Dorsolateral prefrontal cortex (tissue), 122 donors: ENCODE measurements at places on chromosomes 11 and 22.

DNA sequence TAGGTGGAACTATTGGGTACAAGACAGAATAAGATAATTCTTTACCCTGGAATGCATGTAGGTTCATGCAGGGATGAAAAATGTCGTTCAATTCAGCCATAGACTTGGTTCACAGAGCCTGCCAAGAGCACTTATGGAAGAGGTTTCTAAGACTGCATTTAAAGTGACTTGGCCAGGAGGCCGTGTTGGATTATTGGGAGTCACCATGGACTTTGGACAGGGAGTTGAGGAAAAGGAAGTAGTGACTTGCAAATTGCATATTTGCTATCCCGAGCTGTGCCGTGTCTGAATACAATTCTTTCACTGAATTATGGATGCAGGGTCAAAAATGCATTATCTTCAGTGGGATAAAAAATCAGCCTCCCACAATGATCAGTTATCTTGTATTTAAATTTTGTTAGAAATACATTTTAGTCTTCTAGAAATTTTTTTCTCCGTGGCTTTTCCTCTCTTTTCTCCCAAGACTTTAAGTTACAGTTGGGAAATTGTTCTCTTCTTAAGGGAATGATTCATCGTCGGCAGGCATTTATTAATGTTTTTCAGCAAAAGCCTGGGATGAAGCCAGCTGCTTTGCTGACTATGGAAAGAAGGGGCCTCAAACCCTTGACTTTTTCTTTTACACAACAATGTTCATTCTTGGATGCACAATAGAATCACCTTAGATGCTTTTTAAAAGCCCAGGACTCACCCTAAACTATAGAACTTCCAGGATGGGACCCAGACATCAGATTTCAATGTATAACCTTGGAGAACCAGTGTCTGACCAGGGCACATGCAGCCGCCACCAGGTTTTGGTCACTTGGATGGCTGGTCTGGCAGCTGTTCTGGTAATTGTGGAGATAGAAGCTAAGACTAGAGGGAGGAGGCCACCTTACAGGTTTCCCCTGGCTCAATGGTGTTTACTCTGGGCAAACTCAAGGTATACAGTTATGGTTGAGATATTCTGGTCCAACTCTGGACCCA, 70.8 kb downstream of the FAT3 start:
- DNase-seq: no peak

DNA sequence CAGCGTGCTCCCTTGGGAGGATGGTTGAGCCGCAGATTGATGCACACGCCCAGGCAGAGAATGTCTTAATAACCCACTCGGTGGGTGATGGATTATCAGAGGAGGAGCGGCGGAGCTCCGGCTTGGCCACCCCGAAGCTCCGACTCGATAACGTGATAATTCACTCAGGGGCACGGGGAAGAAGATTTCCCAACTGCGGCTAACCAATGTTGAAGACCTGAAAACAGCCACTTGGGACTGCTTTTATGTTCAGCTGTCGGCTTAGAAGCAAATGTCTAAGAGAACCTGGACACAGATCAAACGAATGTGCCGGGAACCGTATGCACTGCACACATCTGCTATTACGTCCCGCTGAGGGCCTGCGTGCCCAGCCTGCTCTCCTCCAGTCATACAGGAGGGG, 206.8 kb upstream of the CADM1 start:
- no peak for DNase-seq

DNA sequence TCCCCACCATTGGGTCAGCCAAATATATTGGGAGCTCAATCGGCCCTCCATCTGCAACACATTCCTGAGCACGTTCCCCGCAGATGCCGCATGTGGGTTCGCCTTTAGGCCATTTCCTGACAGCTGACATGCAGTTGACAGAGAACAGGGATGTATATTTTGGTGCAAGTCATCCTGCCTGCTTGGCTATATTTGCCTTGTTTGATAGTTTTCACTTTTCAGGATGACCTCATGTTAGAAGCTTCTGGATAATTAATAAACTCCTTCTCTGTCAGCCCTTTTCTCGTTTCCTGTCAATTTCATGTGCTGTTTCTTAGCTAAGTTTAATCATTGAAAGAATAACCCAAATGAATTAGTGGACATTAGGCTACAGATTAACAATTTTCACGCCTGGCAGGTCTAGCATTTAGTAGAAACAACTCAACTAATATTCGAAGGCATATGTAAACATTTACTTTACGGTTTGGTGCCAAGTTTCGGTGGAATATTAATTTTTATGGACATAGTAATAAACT, 105.8 kb upstream of the SLC5A12 start:
- no peak for DNase-seq

- DNase-seq: no peak
Observed at GRCh38 chr11:91230647-91231046, 994.0 kb upstream of the FAT3 start.

DNA sequence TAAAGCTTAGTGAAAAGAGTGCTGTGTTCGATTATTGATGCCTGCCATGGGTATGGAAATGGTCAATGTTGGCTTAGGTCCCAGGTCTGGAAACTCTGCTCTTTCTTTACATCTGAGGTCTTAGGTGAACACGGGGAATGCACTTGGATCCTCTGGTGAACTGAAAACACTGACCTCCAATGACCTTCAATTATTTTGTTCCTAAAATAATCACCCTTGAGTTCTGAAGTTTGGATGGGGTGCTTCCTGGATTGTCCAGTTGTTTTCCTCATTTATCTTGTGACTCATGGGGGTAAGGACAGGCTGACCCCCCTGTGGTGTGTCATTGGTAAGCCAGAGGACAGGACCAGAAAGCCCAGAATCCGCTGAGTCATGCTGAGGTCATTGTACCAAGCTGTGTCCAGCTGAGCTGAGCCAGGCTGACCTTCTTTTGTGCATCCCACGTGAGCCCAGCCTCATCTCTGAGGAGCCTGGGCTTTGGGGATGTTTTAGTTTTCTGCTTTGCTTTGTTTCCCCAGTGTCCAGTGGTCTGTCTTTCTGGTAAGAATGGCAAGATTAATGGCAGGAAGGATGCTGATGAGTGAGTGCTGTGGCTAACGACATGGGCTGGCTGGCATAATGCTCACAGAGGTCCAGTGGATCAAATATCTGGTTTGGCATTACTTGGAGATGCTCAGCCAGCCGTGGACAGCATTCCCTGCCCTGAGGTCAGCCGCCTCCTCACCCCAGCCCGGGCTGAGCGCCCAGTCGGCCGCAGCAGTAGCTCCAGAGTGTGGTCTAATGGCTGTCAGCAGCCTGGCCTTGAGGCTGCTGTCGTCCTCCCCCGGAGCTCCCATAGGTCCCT, 35.6 kb downstream of the AMPD3 start:
- peak; percentile 94 for DNase-seq

DNA sequence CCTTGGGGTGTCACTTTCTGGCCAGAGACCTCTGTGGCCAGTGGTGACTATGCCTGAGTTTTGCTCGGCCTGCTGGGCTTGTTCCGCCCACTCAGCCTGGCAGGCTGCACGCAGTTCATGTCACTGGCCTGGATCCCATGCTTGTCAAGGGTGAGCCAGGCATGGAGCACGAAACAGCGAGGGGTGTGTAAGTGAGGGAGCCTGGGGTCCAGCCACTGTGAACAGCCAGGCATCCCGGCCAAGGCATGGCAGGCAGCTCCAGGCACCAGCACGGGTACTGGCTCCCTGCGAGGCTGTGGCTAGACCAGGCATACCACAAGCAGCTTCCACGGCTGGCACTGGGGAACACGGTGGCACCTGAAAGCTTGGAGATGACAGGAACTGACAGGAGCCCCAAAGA, 214.3 kb downstream of the LRRC4C start:
- DNase-seq: no peak

DNA sequence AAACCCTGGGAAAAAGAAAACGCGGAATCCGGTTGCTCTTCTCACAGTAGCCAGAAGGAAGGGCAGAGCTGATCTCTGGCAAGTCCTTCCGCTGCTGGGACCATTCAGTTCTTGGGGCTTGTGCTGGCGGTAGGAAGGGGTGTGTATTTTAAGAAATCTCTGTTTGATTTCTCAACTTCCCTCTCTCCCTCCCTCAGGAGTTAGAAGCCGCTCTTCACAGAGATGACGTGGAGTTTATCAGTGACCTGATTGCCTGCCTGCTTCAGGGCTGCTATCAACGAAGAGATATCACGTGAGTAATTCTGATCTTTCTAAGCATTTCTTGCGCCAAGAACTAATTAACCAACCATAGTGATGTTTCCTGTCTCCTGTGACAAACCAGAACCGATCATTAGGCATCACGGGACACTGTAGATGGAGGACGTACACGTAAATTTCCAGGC, 85.9 kb upstream of the SLC25A18 start:
- no peak for DNase-seq

GRCh38 chr11:15835788-15836411, 520.4 kb downstream of the SOX6 start:
- DNase-seq: no peak

DNA sequence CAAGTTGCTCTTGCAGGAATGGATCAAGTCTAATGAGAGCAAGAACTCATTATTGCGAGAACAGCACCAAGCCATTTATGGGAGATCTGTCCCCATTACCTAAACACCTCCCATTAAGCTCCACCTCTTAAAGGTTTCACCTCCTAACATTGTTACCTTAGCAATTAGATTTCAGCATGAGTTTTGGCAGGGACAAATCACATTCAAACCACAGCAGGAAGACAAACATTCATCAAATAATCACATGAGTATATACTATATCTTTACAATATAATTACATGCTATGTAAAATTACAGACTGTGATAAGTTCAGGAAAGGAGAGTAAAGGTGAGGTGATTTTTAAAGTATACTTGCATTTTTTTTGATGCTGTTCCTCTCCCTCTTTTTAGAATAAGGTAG, 6.6 kb upstream of the TEAD1 start:
- no peak for DNase-seq

DNA sequence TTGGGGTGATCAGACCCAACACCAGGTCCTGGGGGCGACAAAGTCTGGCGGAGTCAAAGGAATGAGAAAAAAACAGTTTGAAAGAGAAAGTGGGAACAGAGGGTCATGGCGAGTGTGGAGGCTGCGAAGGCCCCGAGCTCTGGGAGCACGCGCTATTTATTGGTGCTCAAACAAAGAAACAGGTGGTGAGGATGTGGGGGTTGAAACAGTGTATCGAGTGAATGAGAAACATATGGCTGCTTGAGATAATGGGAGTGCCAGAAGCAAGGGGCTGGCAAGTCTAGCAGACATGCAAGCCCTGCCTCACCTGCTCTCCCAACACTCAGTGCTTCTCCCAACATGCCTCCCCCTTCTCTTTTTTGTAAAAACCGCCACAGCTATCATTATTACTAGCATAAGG, 7.8 kb upstream of the DUSP18 start:
- DNase-seq: no peak

GRCh38 chr11:68347345-68347744, 35.0 kb downstream of the LRP5 start:
- DNase-seq: no peak

DNA sequence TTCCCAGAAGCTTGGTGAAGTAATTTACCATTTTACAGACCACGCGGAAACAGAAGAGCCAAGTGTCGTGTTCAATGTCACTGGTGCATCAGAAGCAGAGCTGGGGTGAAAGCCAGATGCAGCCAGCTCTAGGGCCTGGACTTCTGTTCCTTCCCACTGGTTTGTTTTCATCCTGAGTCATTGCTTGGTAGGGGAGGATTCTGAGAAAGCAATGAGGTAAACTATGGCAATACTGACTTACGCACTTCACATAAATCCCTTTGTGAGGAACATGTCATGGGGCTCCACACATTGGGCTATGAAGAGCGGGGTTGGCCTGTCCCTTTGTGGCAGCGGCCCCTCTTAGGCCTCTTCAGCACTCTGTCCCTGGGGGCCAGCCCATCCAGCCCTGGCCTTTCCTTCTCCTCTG, 52.4 kb upstream of the RBFOX2 start:
- DNase-seq: no peak

DNA sequence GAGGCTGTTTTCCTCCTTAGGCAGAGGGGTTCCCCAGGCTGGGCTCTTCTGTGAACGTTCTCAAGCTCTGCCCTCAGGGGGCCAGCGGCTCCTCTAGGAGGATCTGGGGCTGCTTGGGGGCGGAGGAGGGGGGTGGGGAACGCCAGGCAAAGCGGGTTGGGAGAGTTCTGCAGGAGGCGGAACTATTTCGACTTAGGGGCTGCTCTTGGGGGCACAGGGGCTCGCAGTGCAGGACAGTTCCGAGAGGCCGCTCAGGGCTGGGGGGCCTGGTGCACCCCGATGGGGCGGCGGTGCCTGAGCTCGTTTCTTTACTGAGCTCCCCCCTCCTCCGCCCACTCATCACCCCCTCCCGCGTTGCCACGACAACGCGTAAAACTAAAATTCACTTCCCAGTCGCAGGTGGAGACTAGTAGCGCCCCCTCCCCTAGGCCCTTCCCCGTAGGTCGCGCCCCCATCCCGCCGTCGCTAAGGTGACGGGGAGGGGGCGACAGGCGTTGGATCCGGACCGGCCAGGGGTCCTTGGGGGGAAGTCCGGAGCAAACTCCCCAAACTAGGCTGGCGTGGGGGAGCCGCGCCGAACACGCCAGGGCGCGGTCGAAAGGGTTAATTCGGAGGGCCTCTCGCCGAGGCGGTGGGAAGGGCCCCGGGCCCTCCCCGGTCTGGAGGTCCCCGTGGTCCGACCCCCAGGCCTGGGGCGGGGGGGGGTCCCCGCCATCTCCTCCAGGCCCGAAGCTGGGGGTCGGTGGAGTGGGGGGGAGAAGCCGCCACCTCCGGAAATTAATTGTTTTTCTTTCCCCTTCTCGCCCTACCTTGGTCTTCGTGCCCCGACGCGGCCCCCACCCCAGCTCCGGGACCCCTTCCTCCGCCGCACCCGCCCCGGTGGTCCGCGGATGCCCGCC, 857 bp downstream of the SHANK3 start:
- no peak for DNase-seq

GRCh38 chr11:91047882-91048281, 825.0 kb upstream of the CHORDC1 start:
- DNase-seq: no peak

GRCh38 chr11:83115551-83115950, 41.4 kb upstream of the PCF11 start:
- no peak for DNase-seq

GRCh38 chr11:21896746-21897602, 295.9 kb upstream of the ANO5 start:
- DNase-seq: no peak

GRCh38 chr11:14906578-14906977, 14.5 kb upstream of the CYP2R1 start:
- DNase-seq: no peak

DNA sequence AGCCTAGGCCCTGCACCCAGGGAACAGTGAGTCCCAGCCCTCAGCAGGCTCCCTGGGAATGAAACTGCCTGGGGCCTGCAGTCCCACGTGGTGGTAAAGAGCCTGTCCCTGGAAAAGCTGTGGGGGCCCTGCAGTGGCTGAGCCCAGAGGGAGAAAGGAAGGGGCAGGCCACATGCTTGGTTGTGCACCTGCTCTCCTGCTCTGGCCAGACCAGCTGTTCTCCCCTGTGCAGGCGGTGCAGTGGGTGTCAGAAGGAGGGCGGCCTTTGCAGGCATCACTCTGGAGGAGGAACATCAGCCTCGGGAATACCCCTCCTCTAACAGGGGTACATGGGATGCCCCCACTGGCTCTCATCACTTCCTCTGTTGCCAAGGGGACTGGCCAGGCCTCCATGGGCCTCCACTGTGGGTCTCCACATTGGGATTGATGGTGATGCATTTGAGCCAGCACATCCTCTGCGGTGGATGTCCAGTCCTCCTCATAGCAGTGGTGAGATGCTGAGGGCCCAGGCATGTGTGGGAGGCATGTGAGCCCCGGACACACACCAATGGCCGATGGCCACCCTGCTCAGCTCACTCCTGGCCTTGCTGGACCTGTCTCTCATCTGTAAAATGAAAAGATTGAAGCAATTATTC, 690.4 kb downstream of the BRD1 start:
- peak; percentile 14 for DNase-seq
